ENCODE measurements at places on chromosomes 11 and 22.
A peak's percentile ranks its signal among the peaks of the same experiment; 100 is the strongest.

GRCh38 chr11:3008746-3009336, 16.7 kb upstream of the NAP1L4 start:
- H3K27me3 ChIP-seq: no peaks in the 10 kb centered on the region
- no peak overlapping the region for H3K4me3 ChIP-seq
- no peak for DNase-seq

DNA sequence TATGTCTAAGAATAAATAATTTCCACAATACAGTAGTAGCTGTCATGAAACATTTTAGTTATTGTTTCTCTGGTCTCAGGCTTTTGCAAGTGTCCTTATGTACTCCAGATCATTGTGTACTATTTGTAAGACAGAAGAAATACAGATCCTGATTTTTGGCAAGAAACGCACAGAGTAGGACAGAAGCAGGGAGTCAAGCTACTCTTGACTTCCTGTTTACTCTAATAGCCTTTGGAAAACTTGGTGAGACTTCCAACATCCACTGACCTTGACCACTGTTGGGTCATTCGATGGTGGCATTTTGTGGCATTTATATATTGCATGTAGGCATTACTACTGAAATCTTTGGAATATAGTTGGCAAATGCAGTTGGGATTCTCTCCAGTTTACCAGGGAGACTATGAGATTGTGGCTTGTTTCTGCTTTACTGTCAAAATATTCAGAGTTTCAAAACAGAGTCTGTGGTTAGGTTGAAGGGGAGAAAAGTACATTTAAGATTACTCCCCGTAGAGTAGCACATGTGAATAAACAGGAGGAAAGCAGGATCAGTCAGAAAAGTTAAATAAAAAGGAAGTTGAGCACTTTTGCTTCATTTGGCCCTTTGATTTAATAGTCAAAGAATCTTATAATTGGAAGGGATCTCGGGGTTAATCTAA, 726.1 kb upstream of the CCDC90B start:
- H3K4me1 ChIP-seq: no peaks in the 10 kb centered on the region
- no peaks in the 10 kb centered on the region for H3K27me3 ChIP-seq
- H3K36me3 ChIP-seq: no peaks in the 10 kb centered on the region
- no peak overlapping the region for H3K4me3 ChIP-seq
- no peak for DNase-seq
- no peak overlapping the region for H3K27ac ChIP-seq

- DNase-seq: no peak
- H3K27ac ChIP-seq: no peak overlapping the region
- H3K4me1 ChIP-seq: no peaks in the 10 kb centered on the region
- H3K4me3 ChIP-seq: no peak overlapping the region
- no peaks in the 10 kb centered on the region for H3K27me3 ChIP-seq
These were observed 60.5 kb downstream of the LIF start for GRCh38 chr22:30186041-30186440.

DNA sequence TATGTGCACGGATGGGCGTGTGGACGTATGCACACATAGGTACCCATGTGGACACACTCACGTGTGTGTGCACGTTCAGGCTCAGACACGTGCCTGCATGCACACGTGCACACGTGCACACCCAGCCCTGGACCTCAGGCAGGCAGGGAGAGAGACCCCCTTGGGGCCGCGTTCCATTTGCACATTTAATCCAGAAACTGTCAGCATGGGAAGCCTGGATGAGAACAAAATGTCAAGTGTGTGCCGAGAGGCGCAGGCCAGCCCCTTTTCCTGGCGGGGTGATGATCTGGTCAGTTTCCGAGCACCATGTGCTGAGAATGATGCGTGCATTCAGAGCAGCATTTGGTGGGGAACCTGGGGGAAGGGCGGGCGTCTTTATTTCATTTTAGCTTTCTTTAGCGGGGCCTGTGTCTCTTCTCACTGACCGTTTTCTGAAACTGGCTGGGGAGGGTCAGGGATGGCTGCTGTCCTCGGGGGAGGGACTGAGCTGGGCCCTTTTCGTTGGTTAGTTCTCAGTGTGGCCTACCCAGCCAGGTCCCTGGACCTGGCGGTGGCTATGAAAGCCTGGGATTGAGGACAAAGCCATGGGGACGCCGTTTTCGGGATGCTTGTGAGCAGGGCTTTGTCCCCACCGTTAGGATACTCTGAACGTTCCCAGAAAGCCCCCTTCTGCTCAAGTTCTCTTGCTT, 96.3 kb downstream of the KCNQ1 start:
- H3K36me3 ChIP-seq: no peaks in the 10 kb centered on the region
- no peaks in the 10 kb centered on the region for H3K4me1 ChIP-seq
- no peak for DNase-seq

DNA sequence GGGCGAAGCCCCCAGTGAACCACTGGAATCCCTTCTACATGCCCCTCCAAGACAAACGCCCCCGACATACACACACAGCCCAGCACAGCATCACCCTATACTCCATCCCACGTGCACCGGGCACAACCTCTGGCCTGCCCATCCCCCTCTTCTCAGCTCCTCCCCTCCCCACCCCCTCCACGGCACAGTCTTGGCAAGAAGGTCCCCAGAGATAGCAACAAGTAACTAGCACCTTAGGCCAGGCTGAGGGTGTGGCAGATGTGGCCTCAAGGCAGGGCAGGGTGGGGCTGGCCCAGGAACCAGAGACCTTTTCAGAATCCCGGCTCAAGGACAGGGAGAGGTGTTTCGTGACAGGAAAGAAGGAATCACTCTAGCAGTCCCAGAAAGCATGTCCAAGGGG, 54.3 kb downstream of the CYTH4 start:
- H3K36me3 ChIP-seq: no peaks in the 10 kb centered on the region
- no peak overlapping the region for H3K27ac ChIP-seq
- no peaks in the 10 kb centered on the region for H3K27me3 ChIP-seq
- no peak overlapping the region for H3K4me3 ChIP-seq
- no peak for DNase-seq

GRCh38 chr11:57425565-57426438, 1.1 kb downstream of the SLC43A3 start:
- H3K27ac ChIP-seq: no peak overlapping the region
- peaks cover 10% of the 10 kb centered on the region for H3K4me1 ChIP-seq
- no peak overlapping the region for H3K4me3 ChIP-seq
- peaks cover 2% of the 10 kb centered on the region for H3K36me3 ChIP-seq
- DNase-seq: no peak

- DNase-seq: no peak
- H3K4me1 ChIP-seq: peaks cover 2% of the 10 kb centered on the region
- no peaks in the 10 kb centered on the region for H3K36me3 ChIP-seq
- H3K27ac ChIP-seq: no peak overlapping the region
These were observed 98.6 kb downstream of the RPS6KA4 start for GRCh38 chr11:64457416-64458010.

GRCh38 chr11:112320668-112321067, 60.0 kb upstream of the PLET1 start:
- H3K4me1 ChIP-seq: no peaks in the 10 kb centered on the region
- H3K27me3 ChIP-seq: no peaks in the 10 kb centered on the region
- no peak overlapping the region for H3K27ac ChIP-seq
- no peak overlapping the region for H3K4me3 ChIP-seq
- no peak for DNase-seq

- H3K27me3 ChIP-seq: no peaks in the 10 kb centered on the region
- H3K4me3 ChIP-seq: no peak overlapping the region
- no peak for DNase-seq
- H3K27ac ChIP-seq: no peak overlapping the region
- no peaks in the 10 kb centered on the region for H3K36me3 ChIP-seq
- no peaks in the 10 kb centered on the region for H3K4me1 ChIP-seq
These were observed 182.0 kb downstream of the ST3GAL4 start for GRCh38 chr11:126537492-126537891.

DNA sequence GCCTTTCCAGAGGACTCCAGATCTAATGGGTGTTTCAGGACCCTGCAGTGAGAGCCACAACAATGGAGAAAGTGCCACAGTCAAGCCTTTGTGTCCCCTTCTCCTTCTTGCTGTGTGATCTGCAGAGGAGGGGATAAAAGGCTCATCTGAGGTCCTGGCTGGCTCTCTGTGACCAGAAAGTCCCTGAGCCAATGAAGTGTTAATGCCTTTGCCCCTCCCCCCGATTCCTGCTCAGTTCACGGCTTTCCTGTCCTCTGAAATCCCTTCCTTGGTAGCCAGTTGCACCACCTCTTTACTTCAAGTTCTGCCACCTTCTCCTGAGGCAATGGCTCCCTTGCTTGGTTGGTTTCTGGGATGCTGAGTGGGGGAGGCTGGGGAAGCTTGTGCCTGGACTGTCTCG, 47.6 kb downstream of the FLI1 start:
- no peaks in the 10 kb centered on the region for H3K36me3 ChIP-seq
- no peak for DNase-seq
- H3K4me3 ChIP-seq: no peak overlapping the region
- H3K27ac ChIP-seq: no peak overlapping the region
- peaks cover 11% of the 10 kb centered on the region for H3K4me1 ChIP-seq

- no peak overlapping the region for H3K27ac ChIP-seq
- no peaks in the 10 kb centered on the region for H3K27me3 ChIP-seq
- no peak overlapping the region for H3K4me3 ChIP-seq
- no peaks in the 10 kb centered on the region for H3K4me1 ChIP-seq
These were observed 11.7 kb downstream of the CAPRIN1 start for GRCh38 chr11:34063061-34063795.

GRCh38 chr11:21888814-21889213, 304.1 kb upstream of the ANO5 start:
- H3K27ac ChIP-seq: no peak overlapping the region
- no peaks in the 10 kb centered on the region for H3K27me3 ChIP-seq
- no peak overlapping the region for H3K4me3 ChIP-seq
- H3K36me3 ChIP-seq: no peaks in the 10 kb centered on the region
- no peak for DNase-seq
- no peaks in the 10 kb centered on the region for H3K4me1 ChIP-seq

DNA sequence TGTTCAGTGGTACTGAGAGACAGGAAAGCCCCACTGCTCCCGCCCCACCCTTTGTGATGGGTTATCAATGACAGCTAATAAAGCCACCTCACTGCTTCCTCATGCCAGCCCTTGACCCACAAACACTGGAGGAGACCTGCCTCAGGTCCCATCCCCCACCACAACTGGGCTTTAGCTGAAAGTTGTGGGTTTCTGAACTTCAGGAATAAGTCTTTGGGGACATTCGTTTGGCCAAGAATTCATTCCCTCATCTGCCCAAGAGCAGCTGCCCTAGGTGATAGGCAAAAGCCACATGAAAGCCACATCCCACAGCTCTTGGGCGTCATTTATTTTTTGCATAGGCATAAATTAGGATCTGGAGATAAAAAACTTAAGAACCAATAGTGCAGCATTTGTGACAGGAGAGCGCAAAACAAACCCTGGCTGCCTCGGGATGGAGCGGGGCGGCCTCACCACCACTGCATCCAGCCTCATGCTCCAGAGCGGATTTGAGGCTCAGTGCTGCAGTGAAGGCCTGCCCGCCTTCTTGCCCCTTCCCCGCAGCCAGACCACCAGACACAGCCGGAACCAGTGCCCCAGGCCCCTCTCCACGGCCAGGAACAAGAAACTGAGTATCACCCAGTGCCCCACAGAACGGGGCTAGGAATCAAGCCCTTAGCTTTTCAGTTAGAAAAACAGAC, 21.2 kb downstream of the SUN2 start:
- no peak for DNase-seq
- no peaks in the 10 kb centered on the region for H3K27me3 ChIP-seq
- H3K4me1 ChIP-seq: no peaks in the 10 kb centered on the region
- H3K4me3 ChIP-seq: no peak overlapping the region
- no peak overlapping the region for H3K27ac ChIP-seq

- no peak for DNase-seq
- peaks cover 37% of the 10 kb centered on the region for H3K4me1 ChIP-seq
- no peaks in the 10 kb centered on the region for H3K27me3 ChIP-seq
These were observed 1.3 kb downstream of the PPP1R14B start for GRCh38 chr11:64245401-64245796.

GRCh38 chr22:36546092-36546804, 17.3 kb upstream of the EIF3D start:
- H3K4me1 ChIP-seq: peaks cover 5% of the 10 kb centered on the region
- H3K27me3 ChIP-seq: no peaks in the 10 kb centered on the region
- H3K27ac ChIP-seq: no peak overlapping the region
- no peak overlapping the region for H3K4me3 ChIP-seq
- peak; percentile 63 for DNase-seq

DNA sequence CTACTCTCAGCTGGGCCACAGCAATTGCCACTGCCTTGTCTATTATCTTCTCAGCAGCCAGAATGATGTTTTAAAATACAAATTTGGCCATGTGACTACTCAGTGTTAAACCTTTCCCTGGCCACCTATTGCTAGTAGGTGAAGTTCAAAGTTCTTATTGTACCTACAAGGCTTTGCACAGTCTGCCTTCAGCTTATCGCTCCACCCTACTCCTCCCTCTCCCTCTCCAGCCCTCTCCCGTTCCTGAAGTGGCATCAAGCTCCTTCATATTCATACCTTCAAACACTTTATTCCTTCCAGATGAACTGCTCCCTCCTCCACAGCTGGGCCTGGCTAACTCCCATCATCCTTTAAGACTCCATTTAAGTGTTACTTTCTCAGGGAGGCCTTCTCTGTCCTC, 37.3 kb downstream of the OR10A6 start:
- peaks cover 14% of the 10 kb centered on the region for H3K4me1 ChIP-seq
- DNase-seq: no peak
- no peaks in the 10 kb centered on the region for H3K36me3 ChIP-seq
- no peaks in the 10 kb centered on the region for H3K27me3 ChIP-seq

DNA sequence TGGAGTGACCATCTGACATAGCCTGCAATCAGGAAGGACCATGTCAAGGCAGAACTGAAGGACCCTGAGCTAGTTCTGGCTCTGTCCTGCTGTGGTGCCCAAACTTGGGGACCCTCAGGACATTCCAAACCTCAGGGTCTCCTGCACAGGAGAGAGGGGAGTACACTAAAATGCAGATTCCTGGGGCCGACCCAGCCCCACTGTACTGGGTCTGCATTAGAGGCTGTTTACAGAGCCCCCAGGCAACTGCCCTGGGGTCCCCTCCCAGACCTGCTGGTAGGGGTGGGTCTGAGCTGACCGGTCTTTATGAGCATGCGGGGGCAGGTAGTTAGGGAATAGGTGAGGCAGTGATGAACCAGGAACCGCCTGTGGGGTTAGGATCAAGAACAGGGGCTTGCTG, 6.8 kb downstream of the TRPM5 start:
- peaks cover 2% of the 10 kb centered on the region for H3K4me1 ChIP-seq
- no peak overlapping the region for H3K4me3 ChIP-seq
- no peak overlapping the region for H3K27ac ChIP-seq
- DNase-seq: no peak
- peaks cover 2% of the 10 kb centered on the region for H3K36me3 ChIP-seq

- no peak for DNase-seq
- no peaks in the 10 kb centered on the region for H3K36me3 ChIP-seq
- H3K4me3 ChIP-seq: no peak overlapping the region
- H3K27ac ChIP-seq: no peak overlapping the region
- H3K27me3 ChIP-seq: no peaks in the 10 kb centered on the region
These were observed 102.1 kb downstream of the GRAMD1B start for GRCh38 chr11:123532131-123532530.

DNA sequence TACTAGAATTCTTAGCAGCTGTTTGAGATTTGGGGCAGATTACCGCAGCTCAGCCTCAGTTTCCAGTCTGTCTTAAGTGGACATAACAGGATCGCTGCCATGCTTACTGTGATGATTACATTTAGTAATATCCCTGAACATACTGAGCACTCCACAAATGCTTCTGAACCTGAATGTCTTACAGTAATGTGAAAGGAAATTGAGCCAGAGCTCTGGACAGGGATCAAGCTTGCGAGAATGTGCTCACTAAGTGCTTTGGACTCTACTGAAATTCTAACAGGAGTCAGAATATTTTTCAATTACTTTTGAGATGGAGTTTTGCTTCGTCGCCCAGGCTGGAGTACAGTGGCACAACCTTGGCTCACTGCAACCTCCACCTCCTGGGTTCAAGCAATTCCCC, 118.6 kb upstream of the RASSF10 start:
- no peak overlapping the region for H3K4me3 ChIP-seq
- peaks cover 11% of the 10 kb centered on the region for H3K36me3 ChIP-seq
- no peaks in the 10 kb centered on the region for H3K27me3 ChIP-seq
- no peak overlapping the region for H3K27ac ChIP-seq
- DNase-seq: no peak
- H3K4me1 ChIP-seq: peaks cover 4% of the 10 kb centered on the region

Data from neuronal stem cell (in vitro differentiated cells).